ENCODE measurements at places on chromosomes 6 and 20. TPM values are rescaled to one million over a fixed set of nuclear protein-coding genes. Genes with fewer than 3 reads are reported as not detected.

DNA sequence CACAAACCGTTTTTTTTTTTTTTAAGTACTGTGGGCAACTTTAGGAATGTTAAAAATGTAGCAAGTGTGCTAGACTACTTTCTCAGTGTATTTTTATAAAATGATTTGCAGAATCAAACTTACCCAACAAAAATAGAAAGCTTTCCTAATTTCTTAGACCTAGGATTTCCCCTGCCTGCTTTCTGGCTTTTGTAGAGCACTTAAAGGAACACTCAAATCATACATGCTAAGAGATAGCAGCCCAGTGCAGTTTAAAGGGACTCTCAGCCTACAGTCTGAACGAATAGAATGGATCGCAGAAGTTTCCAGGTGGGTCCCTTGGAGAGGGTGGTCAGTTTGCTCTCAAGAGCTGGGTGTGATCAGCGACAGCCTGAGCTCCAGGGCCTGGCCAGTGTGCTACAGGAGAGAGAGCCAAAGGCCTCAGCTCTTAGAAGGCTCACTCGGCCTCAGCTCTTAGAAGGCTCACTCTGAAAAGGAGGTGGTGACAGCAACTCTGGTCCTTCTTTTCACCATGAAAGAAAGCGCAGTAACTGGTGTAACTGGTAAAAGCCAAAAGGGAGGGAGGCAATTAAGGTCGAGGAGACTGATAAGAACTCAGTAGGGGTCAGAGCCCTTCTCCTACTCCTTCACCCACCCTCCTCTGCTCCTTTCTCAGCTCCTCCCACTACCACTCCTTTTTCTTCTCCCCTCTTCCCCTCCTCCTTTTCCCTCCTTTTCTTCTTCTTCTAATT lies 142.4 kb downstream of the ZFP64 start:
- no peak for DNase-seq

HLA-DMB gene
- 20.8 TPM for total RNA-seq

- DNase-seq: no peak
These were observed 197.0 kb downstream of the BMP7 start for GRCh38 chr20:57069442-57069841.

SAMD5 gene
- total RNA-seq: 3.7 TPM

OR2J3 gene
- not detected for total RNA-seq

GRCh38 chr6:55774286-55775028 lies 100.9 kb downstream of the BMP5 start:
- DNase-seq: no peak
